ENCODE measurements at places on chromosomes 6 and 20.
A peak's percentile ranks its signal among the peaks of the same experiment; 100 is the strongest.

DNA sequence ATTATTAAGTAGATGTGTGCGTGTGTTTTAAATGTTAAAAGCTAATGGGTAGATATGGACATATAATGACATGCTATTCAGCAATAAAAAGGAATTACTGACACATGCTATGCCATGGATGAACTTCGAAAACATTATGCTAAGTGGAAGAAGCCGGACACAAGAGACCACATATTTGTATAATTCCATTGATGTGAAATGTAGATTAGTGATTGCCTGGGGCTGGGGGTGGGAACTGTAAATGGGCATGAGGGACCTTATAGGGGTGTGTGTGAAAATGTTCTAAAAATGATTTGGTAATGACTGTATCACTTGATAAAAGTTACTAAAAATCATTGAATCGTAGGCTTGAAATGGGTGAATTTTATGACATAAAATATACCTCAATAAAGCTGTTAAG lies 104.5 kb upstream of the BEND3 start:
- no peak for DNase-seq

GRCh38 chr6:78253618-78254017 lies 600.8 kb downstream of the MEI4 start:
- no peak for DNase-seq

DNA sequence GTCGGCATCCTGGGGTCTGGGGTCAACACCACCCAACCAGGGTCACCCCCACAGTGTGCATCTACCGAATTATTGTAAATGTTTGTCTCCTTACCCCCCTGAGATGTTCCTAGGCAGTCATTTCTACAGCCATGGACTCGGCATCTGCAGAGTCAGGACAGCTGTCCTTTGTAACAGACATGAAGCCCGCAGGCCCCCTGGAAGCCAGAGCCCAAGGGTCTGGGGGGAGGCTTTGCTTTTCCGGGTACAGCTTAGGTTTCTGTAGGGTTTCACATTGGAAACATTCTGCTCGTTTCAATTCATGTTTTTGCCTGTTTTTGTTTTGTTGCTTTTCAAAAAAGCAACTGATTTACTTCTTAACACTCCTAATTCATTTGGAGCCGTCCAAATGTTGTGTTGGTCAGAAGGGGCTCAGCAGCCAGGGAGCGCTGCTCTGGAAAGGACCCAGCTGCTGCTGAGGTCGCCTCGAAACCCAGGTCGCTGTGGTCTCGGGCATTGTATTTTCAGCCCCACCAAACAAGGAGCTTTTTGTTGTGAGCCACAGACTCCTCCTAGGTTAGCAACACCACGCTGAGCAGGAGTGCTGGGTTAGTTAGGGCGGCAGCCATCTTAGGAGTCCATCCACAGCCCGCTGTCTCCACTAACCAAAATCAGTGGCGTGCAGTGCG lies 160.4 kb downstream of the TMEM242 start:
- DNase-seq, result no peak

GRCh38 chr6:26312501-26313397 lies 52.2 kb upstream of the BTN3A2 start:
- DNase-seq, result no peak

- peak; percentile 64 for DNase-seq
Measured at GRCh38 chr20:23235173-23236027, 115.2 kb upstream of the NXT1 start.

DNA sequence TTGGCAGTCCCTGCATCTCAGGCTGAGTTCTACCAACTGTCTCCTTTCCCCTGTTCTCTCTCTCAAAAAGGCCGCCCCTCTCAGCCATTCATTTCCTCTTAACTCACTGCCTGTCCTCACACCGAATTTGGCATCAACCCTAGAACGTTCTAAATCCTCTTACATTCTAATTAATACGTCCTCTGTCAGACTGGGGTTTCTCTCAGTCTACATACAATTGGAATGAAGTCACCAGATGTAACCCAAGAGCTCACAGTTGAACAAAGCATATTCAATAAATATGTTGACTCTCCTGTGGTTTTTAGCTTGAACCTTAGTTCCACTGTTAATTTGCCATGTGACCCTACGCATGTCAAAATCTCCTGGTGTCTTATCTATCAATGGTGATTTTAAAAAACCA lies 269.6 kb downstream of the CLIC5 start:
- no peak for DNase-seq
